ENCODE measurements at places on chromosomes 5 and 9.

DNA sequence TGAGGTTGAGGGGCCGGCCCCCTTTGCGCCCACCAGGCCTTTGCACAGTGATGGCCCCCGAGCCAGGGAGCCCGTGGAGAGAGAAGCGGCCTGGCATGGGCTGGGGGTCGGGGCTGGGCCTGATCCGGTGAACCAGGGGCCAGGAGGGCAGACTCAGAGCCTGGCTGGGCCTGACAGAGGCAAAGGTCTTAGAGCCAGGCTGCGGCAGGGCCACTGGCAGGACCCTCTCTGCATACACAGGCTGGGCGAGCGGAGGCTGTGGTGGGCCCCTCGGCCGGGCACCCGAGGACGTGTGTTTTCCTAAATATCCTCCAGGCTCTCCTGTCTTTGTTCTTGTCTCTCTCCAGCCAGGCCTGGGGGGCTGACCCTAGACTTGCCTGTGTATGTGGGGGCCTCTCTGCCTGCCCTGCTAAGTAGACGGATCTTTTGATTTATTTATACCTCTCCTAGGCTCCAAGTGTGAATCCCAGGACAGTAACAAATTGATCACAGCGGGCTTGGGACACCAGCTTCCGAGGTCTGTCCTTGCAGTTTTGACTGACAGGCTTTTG, 933 bp downstream of the NEK6 start:
- DNase-seq, result no peak

- no peak for DNase-seq
Observed at GRCh38 chr5:179716286-179716685, 16.3 kb upstream of the MAML1 start.

- no peak for DNase-seq
Observed at GRCh38 chr5:68405784-68406743, 190.5 kb downstream of the PIK3R1 start.

DNA sequence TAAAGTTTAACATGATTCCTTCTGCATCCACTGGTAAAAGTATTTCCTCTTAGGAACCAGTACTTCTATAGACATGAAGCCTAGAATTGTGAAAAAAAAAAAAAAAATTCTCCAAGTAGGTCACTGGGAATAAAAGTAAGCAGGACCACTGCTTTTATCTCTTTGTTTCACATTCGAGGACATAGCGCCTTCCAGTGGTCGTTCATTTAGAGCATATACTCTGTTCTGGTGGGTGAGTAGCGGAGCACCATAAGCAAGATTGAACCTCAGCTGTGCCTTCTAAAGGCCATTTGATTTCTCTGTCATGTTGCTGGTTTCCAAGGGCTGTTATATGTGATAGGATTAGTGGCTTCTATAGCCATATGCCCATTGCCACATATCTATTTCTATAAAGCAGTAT, 393.1 kb downstream of the TMEM232 start:
- no peak for DNase-seq

- no peak for DNase-seq
Observed at GRCh38 chr9:110112792-110113191, 95.2 kb downstream of the C9orf152 start.

- DNase-seq, result no peak
Observed at GRCh38 chr9:117485176-117485575, 70.3 kb upstream of the ASTN2 start.

GRCh38 chr9:70594386-70594944, 180.0 kb upstream of the KLF9 start:
- DNase-seq, result no peak

DNA sequence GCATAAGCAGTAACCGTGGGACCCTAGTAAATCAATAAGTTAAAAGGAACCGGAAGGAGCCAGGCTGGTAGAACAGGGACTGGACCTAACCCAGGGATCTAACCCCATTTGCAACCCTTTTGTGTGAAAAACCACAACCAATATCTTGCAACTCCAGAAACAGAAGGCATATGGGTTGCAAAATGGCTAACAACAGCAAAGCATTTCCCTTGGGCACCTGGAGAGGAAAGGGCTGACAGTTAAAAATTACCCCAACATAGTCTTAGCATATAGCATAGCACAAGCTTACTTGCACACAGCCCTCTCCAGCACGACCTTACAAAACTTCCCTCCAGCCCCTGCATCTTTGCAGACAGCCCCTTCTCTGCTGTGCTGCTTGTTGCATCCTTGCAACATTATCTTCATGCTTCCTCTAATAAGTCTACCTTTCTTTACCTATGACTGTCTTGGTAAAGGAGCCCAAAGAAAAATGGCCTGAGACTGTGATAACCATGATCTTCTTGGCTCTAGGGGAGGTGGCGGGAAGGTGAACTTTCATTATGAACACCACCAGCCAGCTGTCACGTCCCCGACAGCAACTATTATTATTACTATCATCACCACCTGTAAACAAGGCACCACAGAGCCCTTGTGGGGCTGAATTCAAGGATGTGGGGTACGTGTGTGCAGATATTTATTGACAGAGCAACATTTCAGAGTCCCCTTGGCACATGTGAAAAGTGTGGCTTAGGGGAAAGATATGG, 49.8 kb downstream of the PRRC1 start:
- no peak for DNase-seq

GRCh38 chr5:137156180-137156579, 342.9 kb downstream of the SPOCK1 start:
- DNase-seq, result no peak

GRCh38 chr5:127957701-127958239, 125.8 kb upstream of the SLC12A2 start:
- DNase-seq, result no peak

- DNase-seq, result no peak
Observed at GRCh38 chr9:4905135-4905490, 80.0 kb upstream of the JAK2 start.

DNA sequence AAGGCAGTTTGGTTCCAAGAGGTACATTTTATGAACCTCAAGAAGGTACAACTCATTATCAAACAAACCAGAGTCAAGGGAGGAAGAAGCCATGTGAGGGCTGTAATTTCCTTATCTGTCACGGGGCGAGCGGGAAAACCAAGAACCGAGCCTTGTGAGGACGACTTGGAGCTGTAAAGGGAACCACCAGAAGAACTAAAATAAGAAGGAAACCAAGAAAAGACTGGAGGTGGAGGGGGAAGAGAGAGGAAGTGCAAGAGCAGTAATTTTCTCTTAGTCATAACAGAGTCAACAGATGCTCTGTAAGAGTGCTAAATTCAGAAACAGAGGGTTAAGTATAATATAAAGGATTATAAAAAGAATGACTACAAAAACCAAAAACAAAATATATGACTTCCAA, 127.1 kb downstream of the DIRAS2 start:
- DNase-seq, result no peak

DNA sequence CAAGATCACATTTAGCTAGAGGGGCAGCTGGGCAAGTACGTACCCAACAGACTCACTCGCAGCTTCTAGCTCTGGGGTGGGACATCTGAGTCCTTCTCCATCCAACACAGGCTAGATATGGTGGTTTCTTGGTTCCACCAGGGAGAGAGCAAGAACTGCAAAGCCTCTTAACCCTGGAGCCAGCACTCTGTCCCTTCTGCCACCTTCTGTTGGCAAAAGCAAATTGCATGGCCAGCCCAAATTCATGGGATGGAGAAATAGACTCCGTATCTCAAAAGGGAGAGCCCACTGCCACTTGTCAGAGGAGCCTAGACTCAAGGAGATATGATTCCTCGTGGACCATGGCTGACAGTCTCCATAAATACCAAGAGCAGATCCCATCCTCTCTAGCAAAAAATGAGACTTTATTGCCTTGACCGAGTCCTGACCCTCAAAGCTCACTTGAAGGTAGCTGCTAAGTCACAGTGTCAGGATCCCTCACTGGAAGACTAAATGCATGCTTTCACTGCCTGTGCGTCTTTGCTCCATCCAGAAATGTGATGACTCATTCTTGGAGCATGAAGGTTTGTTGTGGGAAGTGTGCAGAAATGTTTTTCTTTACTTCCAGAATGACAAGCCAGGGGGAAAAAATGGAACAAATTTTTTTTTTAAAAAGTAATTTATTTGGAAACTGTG, 28.8 kb upstream of the ROR2 start:
- DNase-seq, result no peak

DNA sequence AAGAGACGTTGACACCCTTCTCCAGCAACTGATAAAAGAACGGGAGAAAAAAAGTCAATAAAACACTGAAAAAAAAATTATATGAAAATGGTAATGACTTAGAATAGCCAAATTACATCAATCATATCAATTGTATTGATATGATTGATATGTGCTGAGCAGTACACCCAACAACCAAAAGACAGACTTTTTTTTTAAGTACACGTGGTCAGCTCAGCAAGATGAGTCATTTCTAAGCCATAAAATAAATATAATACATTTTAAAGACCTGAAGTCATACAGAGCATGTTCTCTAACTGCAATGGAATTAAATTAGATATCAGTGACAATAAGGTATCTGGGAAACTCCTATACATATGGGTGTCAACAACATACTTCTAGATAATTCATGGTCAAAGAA, 30.9 kb upstream of the OLFM1 start:
- no peak for DNase-seq

DNA sequence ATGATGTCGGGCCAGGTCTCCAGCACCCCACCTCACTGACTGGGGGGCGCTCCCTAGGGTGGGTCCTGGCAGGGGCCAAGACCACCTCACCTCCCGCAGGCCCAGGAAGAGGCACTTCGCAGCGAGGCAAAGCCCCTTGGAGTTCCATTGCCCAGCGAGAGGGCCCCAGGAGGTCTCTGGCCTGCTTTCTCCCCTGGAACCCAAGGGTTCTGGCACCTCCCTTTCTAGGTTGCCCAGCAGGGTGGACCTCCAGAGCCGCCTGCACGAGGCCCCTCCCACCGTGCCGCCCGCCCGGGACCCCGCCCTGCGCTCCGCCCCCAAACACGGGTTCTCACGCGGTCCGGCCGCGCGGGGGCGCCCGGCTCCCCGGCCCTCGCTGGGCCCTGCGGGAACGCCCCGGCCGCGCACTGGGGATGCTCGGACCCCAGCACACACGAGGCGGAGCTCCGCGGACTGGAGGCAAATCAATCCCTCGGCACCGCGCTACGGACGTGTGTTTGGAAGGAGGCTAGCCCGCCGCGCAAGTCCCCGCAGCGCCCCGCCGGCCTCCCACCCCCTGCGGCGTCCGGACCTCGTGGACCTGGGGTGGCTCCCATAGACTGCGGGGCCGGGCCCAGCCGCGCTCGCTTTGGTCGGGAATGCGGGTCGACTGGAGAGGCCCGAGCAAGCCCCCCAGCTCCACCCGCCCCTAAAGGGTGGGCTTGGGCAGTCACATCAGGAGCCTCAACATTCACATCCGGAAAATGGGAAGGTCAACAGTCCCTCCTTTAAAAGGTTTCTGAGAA, 99.5 kb upstream of the LMX1B start:
- DNase-seq, result peak; percentile 54

DNA sequence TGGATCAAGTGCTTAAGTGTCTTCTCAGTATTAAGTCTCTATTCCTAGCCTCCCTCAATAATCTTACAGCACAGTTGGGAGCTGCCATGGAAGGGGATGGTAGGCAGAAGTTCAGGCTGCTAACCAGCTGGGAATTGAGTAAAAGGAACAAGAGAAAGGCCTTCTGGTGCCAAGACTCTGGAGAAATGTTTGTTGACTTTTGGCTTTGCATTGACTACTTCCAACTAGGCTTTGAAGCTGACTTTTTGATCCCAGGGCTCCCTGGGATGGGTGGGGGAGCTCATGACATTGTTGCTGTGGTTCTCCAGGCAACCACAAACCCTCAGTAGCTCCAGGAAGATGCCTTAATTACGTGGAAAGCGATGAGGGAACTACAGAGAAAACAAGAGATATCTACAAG, 85.2 kb upstream of the HTR4 start:
- DNase-seq, result no peak

GRCh38 chr9:109908459-109909390, 128.7 kb downstream of the PALM2AKAP2 start:
- DNase-seq, result no peak

DNA sequence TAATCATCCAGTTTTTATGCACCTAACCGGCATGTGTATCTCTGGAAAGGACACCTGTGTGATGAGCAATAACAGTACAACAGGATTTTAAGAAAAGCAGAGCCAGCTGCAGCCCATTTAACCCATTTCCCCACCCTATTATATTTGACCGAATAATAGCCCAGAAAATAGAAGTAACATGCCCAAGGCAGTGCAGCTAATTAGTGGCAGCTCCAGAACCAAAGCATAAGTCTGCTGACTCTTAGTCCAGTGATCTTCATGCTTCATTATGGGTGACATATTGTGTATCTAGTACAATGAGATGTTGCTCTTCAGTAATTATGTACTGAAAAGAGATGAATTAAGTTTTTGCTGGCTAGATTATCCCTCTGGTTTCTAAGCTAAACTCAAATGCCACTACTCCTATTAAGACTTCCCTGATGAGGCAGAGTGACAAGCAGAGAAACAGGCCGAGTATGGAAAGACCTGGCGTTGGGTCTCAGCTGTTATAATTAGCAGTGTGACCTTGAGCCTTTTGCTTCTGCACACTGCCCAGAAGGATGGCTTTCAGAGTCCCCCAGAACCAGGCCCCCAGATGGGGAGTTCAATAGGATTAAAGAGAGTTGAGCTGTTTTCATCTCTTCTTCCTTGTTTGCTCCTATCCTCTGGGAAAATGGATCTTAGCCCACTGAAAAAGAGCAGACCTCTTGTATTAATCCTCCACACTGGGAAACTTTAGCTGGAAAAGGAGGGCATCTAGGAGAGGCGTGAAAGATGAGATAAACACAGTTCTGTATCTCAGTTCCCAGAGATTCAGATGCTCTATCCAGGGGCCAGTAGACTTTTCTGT, 10.8 kb upstream of the C1QTNF3 start:
- DNase-seq, result no peak

GRCh38 chr5:38258042-38258318, 379 bp upstream of the EGFLAM start:
- DNase-seq, result no peak

DNA sequence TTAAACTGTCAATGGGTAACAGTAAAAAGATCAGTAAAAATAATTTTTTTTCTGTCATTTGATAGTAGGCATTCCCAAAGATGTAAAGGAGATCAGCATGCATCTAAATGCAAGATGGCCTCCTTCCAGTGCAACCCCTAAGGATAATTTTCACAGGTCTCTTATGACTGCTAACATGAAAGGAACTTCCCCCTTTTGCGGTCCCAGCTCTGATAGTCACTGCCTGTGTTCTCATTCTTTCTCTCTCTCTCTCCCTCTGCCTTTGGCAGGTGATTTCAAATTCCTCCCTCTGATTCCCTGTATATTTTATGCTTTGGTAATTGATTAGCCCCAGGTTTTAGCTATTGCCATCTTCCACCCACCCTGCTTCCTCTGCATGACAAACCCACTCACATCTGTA, 8.9 kb downstream of the SPINK14 start:
- DNase-seq, result no peak

DNA sequence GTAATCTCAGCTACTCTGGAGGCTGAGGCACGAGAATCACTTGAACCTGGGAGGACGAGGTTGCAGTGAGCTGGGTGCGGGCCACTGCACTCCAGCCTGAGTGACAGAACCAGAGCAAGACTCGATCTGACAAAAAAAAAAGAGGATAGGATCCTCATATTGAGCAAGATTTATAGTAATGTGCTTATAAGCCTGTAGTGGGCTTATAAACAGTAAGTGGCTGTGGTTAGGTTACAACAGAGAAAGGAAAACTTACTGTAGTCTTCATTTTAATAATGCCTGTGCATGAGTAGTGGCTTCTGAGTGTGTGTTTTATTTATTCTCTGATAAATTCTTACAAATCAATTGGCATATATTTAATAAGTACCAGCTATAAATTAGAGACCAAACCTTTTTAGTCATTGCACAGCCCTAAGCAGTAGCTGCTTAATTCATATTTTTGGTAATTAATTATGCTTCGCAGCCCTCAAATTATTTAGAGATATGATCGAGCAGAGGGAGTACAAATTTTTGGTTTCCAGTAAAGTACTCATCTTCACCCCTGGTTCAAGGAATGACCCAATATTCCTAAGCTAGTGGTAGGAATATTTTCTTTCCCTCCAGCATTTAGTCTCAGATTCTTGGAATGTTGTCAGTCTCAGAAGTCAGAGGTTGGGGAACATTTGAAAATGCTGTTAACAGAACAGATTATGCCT, 73.8 kb upstream of the KLF9 start:
- no peak for DNase-seq

All from central memory CD8-positive, alpha-beta T cell (primary cell).